Activated T-cell treated with anti-CD3 and anti-CD28 coated beads for 1 hour (primary cell): ENCODE measurements at places on chromosomes 5 and 9.

- no peak for DNase-seq
These were observed 135.4 kb upstream of the MAP1B start for GRCh38 chr5:71971862-71972261.

DNA sequence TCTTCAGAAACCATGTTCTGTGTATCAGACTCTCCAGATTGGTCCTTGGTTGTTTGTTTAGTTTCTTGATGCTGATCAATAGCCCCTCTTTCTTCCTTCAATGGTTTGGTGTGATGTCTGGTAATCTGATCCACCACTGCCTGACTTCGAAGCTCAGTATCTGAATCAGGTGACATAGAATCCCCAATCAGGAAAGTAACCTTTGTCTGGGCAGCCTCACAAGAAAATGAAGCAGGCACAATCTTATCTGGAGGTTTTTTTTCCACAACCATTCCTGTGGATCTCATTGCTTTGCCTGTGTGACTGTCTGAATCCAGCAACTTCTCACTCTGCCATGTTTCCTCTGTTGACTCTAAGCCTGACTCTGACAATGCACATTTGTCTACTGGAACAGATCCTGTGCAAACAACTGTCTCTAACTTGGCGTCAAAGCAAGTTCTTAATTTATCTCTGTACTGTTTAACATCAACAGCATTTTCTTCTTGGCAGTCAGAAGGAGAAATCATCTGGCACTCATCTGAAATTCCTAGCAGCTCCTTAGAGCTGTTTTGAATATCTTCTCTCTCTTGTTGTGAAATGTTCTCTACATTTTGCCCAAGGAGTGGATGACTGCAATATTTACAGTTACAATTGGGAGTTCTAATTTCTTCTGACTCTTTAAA, 37.1 kb upstream of the RAPGEF6 start:
- no peak for DNase-seq

GRCh38 chr5:178356431-178356872, 123.8 kb upstream of the PHYKPL start:
- DNase-seq: no peak

GRCh38 chr9:71048280-71048679, 73.1 kb downstream of the TRPM3 start:
- DNase-seq: no peak

DNA sequence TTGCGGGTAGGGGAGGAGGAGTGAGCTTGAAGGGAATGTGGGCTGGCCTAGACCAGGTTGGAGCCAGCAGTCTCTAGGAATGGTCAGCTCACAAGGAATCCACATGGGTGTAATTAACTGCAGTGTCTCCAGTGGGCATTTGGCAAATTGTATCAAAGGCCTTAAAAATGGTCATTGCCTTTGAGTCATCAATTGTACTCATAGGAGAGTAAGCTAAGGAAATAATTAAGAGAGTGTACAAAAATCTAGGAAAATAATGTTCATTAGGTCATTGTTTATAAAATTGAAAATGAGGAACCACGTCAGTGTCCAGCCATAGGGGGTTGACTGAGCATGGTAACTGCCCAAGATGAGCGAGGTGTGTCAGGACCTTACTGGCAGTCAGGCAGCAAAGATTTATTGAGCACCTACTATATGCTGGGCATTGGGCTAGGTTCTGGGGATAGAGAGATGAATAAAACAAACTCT, 29.8 kb upstream of the RPL26L1 start:
- no peak for DNase-seq

- DNase-seq: no peak
These were observed 216.7 kb downstream of the BNC2 start for GRCh38 chr9:16653491-16654399.

DNA sequence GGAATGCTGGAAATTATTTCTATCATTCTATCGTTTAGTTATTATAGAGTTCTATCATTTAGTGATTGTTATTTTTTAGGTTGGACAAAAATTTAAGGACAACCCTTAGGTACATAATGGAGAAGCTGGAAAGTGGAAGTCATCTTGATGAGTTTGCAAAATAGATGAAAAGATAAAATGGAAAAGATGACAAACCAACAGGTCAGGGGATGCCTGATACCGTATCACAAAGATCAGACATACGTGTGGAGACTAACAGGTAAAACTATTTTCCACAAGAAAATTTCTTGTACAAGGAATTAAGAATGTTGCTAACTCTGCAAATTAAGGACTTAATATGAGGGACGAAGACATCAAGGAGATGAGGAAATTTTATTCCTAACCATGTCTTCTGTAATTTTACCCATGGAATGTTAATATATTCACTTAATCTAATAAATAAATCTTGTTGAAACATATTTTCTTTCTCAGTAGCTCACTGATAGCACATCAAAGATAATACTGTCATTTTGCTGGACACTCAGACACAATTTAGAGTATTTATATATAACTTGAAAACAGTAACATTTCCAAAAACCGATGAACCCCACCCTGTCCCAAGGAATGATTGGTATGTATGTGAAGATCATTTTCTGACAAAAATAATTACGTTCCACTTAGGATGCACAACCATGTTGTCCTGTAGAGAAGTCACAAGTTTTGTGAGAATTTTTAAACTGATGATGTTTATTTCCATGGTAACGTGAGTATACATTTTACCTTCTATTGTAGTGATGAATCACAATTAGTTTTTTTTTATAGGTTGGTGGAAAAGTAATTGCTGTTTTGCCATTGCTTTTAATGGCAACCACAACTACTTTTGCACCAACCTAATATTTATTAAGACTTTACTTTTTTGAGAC, 2.6 kb downstream of the LURAP1L start:
- DNase-seq: no peak

DNA sequence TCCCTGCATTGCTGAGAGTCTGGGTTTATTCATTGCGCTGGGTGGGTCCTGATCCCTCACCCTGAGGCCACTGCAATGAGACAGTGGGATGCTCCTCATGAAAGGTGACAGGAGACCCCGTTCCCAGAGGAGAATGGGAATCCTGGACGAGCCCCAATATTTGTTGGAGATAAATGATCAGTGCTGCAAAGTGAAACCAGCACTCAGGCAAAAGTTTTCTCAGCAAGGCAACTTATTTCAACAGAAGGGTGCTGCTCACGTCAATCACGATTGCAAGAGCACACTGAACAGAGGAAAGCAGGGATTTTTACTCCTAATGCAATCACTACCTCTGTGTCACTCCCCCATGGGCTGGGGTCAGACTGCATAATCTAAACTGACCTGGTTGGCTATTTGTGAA, 110.2 kb upstream of the MAMDC2 start:
- no peak for DNase-seq

DNA sequence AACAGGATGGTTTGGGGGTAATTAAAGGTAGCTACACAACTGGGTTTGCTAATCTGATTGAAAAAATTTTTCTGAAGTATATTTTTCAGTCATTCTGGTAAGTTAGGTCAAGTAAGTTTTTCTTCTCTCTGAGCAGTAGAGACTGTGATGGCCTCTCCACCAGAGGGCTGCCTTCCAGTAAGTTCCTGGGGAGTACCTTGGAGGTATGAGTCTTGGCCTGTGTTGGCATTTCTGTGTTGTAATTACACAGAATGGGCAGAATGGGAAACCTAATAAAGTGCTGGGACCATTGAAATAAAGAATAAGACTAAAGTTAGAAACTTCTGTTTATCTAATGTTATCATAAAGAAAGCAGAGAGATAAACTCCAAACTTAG, 430.8 kb downstream of the ARHGEF28 start:
- DNase-seq: no peak

DNA sequence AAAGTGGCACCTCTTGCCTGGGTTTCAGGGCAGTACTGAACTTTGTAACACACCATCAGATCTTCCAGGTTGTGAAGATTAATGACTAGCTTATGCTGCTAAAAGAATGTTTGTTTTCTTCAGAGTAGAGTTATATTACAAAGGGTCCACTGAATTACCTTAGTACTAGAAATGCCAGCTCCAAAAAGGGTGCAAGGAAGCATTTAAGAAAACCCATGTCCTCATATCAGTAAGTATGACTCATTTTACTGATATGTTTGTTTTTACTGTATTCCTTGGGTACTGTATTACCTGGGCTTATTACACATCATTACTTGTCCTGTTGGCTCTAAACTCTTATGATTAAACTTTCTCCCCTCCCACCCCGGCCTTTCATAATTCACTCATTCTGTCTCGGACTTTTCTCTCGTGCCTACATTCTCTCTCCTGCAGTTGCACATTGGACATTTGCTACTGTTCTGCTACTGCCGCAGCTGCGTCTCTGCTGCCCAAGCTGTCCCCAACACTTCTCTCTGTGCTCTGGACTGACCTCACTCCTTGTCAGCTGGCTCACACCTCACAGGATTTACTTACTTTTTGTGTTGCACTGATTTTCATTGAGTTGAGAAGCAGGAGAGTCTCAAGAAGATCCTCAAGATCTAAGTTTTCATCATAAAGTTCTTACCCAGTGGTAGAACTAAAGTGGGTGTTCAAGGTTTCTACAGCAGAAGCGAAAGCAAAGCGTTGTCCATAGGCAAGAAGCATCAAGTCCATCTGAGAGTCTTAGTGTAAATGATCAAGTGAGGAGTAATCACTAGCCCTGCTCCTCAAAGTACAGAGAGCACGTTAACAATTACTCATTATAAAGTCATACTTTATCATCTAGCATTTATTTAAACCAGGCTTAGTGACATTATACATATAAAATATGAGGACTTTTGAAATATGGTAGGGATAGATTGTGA, 53.2 kb upstream of the C9orf72 start:
- DNase-seq: no peak

DNA sequence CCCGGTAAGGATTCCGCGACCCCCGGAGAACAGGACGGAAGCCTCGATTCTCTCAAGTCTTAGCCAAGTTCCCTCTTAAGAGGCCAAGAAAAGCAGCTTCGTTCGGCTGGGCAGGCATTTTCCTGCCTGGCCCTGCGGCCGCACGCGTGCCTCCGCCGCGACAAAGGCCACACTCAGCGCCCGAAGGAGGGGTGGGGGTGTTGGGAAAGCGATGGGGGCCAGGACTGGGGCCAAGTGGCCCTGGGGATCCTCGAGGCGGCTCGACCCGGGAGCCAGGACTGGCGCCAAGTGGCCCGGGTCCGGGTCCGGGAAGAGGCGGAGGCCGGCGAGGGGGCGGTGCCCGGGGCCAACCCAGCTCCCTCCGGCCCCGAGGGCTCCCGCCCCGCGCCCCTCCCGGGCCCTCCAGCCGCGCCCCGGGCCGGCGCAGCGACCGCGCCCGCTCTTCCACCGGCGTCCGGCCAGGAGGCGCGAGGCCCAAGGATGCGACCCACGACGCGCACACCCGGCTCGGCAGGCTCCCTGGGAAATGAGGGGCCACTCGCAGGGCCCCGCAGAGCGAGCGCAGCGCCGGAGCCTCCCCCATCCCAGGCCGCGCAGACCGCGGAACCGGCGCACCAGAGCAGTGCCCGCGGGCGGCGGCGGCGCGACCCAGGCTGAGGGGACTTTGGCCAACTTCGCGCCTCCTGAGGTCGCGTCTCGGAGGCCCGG, 756 bp downstream of the VAV2 start:
- DNase-seq: no peak

DNA sequence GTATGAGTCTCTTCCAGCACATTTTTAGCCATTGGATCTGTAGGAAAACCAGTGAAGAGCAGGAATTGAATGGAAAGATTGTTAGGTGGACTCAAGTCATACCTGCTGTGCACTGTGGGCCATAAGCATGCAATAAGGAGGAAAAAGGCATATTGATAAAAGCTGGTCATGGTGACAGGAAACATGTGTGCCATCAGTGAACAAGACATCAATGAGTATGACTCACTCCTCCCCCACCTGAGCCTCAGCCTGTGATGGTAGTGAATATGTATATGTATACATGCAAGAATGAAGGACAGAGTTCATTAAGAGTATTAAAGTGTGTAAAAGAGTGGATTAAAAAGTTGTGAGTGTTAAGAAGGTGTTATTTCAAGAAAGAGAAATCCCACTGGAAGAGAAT, 164.5 kb downstream of the TMEM38B start:
- no peak for DNase-seq

DNA sequence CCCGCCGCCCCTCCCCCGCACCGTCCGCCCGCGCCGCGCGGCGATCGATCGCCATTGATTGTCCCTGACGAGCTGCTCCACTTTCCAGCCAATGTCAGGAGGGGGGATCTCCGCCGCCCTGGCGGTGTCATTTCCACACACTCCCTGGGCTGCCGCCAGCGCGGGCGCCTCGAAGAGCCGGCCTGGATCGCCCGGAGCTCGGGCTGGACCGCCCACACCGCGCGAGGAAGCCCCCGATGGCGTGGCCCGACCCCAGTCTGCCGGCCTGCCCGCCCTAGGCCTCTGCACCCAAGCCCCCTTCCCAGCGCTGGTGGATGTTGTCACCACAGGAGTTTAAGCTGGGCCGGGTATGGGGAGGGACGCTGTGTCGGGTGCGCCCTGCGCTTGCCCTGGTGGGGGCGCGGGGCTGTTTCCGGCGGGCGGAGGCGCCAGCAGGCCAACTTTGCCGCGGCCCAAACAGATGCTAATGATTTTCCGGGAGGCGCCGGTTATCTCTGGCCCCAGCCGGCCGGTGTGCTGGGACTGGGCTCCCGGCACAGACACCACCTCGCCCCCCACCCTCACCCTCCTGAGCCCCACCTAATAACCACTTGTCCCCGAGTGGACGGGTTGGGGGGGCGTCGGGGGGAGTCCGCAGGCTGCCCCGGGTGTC, 10.6 kb upstream of the CXXC5 start:
- peak; percentile 37 for DNase-seq

GRCh38 chr5:32018476-32019436, 155.4 kb downstream of the GOLPH3 start:
- no peak for DNase-seq

GRCh38 chr5:9771079-9771478, 140.9 kb upstream of the TAS2R1 start:
- DNase-seq: no peak

- no peak for DNase-seq
These were observed 85.5 kb downstream of the DCP2 start for GRCh38 chr5:113061846-113062780.

DNA sequence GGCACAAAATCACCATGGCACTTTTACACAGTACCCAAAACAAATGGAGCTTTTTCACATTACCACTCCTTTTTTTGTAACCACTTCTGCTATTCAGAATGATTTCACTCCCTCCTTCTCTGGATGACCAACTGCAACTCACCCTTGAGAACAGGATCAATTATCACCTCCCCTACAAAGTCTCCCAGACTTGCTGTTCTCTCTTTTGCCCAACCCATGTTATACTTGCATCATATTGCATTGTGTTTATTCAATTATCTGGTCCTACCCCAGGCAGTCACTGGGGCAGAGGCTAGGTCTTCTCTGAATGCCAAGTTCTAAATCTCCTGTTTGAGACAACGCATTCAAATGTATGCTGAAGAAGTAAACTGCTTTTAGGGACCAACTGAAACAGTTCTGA, 96.0 kb downstream of the GPR21 start:
- no peak for DNase-seq

DNA sequence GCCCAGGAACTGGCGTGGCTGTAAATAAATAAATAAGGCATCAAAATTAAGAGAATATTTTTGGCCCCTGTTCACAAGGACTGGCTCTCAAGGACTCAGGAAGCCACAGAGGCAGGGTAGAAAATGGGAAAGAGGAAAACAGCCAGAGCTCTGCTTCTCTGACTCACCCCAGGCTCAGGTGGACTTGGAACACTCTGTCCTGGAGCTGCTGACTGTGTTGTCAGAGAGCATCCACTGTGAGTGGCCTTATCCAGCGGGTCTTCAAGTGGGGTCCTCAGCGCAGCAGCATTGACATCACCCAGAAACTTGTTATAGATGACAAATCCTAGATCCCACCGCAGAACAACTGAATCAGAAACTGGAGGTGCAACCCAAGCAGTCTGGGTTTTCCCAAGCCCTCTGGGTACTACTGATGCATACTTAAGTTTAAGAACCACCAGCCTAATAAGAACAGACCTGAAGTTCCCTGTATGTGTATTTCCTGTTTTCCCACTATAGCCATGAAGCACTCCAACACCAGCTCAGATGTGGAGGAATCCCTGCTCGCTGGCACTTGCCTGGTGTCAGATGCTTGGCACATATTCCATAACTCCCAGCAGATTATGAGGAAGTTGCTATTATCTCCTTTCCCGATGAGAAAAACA, 20.5 kb downstream of the ADRA1B start:
- DNase-seq: no peak
